ENCODE measurements at places on chromosomes 2 and 18.

DNA sequence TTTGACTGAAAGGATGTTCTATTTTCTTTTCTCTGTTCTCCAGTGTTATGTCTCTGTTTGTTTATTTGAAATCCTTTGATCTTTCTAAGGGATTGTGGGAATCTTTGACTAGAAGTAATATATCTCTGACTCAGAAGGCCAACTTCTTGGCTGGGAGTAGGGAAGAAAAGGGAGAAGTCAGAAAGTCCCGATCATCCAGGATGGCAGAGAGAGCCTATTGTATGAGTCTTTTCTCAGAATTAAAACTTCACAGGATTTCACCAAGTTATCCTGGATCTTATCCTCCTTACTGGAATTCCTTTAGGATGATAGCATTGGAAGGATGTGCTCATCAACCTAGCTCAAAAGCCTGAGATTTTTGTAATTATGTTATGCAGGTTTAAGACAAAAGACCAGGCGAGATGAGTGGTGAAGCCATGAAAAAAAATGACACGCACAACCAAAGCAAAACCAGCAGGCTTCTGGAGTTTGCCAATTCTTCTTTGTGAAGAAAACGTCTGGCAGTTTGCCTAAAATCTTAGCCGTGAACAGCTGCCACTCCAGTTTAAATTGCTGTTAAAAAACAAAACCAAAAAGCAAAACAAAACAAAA, 383.6 kb upstream of the SMIM21 start:
- DNase-seq, result no peak

- no peak for DNase-seq
Measured at GRCh38 chr18:21760321-21760720, 19.7 kb downstream of the MIB1 start.

DNA sequence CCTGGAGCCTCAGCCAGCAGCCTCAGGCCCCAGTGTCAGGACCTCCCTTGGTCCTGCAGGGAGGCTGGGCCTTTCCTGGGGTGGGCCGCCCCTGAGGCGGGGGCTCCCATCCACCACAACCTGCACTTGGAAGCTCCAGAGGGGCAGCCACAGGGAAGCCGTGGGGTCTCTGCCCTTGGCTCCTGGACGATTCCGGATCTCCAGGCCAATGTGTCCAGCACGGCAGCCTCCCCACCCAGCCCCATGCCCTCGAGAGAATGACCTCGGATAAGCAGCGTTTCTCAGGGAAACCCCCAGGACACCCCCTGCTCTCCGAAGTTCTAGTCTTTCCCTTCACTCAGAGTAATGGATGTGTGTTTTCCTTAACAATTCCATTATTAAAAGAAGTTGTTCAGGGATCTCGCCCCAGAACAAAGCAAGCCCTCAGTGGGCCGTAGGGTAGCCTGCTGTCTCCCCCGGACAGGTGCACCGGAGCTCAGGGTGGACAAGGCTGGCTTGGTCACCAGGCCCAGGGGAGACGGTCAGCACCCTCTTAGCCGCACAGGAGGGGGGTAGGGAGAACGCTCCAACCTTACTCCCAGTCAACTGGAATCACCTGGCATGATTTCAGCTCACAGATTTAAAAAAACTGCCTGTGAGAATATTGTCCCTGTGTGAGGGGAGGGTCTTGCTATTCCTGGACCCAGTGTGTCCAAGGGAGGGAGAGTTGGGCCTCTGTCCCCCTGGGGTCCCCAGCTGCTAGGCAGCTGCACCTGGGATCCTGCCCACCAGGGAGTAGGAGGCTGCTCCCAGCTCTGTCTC, 72.2 kb upstream of the OTOS start:
- no peak for DNase-seq

- DNase-seq, result no peak
Measured at GRCh38 chr2:85275984-85276540, 51.7 kb downstream of the TGOLN2 start.

GRCh38 chr2:222566229-222566628, 89.7 kb downstream of the FARSB start:
- DNase-seq, result no peak

- no peak for DNase-seq
Measured at GRCh38 chr18:12309683-12310198, 1.7 kb downstream of the TUBB6 start.

DNA sequence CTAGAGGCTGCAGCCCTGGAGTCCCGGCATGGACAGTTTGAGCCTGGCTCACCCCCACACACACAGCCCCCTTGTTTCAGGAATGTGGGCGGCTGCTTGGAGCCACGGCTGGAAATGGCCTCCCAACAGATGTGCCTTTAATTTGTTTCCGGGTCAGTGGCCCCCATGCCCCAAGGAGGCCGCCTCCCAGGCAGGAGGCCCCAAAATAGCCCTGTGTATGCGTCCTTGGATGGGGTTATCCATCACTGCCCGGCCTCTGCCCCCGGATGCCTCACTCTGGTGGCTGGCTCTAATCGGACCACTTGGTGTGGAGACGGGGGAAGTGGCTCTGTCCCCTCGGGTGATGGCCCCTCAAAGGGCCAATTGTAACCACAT, 151.9 kb upstream of the MYCN start:
- no peak for DNase-seq
